Cardiac atrium fibroblast (primary cell): ENCODE measurements at places on chromosomes 4 and X. TPM values are rescaled to one million over a fixed set of nuclear protein-coding genes. Genes with fewer than 3 reads are reported as not detected.

The CCDC149 gene
- 5.4 and 5.7 TPM in 2 replicates for total RNA-seq

The CXCL11 gene
- not detected in 2 replicates for total RNA-seq

The KCND1 gene
- total RNA-seq, result 0.81 and 1.4 TPM in 2 replicates

The FGF13 gene
- not detected in 2 replicates for total RNA-seq

The ART3 gene
- not detected in 2 replicates for total RNA-seq

The NR3C2 gene
- total RNA-seq, result under 0.01 and 2.1 TPM in 2 replicates

The VSIG4 gene
- not detected in 2 replicates for total RNA-seq

The CHIC1 gene
- total RNA-seq, result 3.4 and 8.7 TPM in 2 replicates

The SLC25A53 gene
- total RNA-seq, result 4.3 and 4.5 TPM in 2 replicates
